Naive thymus-derived CD8-positive, alpha-beta T cell (primary cell): ENCODE measurements at places on chromosomes 2 and 18. TPM values are rescaled to one million over a fixed set of nuclear protein-coding genes. Genes with fewer than 3 reads are reported as not detected.

The RGPD3 gene
- 0.06 TPM for polyA plus RNA-seq

The PAX3 gene
- not detected for polyA plus RNA-seq

The ZNF385B gene
- not detected for polyA plus RNA-seq

The COQ10B gene
- polyA plus RNA-seq = 43.4 TPM

The FAP gene
- not detected for polyA plus RNA-seq

The CACNB4 gene
- 0.11 TPM for polyA plus RNA-seq

The GLB1L gene
- 1.8 TPM for polyA plus RNA-seq

The CXCR1 gene
- 0.39 TPM for polyA plus RNA-seq
